ENCODE measurements at places on chromosomes 5 and 9.

DNA sequence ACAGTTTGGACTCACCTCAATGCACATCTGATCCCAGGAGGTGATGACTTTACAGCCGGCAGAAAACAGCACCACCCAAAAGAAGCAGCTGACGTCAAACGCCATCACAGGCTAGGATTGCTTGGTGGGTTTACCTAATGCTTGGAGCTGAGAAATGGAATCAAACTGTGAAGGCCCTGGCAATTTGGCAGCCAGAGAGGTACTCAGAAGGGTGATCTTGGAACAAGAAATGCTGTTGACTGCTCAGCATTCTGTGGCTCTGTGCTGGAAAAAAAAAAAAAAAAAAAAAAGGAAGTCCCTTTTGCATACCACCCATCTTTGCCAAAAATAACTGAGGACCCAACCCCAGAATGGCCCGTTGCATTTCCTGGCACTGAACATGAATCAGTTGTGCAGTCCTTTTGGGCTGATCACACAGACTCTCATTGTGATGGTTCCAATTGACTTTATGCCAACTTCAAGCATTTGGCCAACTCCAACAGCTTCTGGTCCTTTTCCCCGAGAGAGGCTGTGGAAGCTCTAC is at the start of gene CD180:
TSS of gene CD180 (minus strand) at position 263 of the 523 bp plus-strand sequence. CDS start at position 105, 158 bp downstream.
- DNase-seq: no peak

DNA sequence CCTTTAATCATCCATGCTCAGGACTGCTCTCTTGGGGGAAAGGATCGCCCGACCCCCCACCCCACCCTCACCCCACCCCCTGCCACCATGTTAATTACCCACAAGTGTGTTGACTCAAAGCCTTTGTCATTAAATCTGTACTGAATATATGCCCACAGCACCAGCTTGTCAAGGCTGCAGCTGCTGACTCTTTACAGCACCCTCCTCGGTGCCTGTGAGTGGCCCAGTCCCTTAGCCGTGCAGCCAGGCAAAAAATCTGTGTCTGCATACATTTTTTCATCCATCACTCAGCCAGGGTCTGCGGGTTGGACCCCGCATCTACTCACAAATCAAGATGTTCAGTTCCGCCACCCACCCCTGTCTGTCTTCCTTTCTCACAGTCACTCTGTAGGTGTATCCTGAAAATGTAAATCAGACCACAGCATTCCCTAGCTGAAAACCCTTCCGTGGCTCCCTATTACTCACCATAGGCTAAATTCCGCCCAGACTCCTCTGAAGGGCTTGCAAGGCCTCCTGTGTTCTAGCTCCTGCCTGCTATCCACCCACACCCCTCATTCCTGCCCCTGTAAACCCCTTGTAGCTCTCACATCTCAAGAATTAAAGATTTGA is 53.7 kb upstream of the KCNIP1 start:
- DNase-seq: no peak

DNA sequence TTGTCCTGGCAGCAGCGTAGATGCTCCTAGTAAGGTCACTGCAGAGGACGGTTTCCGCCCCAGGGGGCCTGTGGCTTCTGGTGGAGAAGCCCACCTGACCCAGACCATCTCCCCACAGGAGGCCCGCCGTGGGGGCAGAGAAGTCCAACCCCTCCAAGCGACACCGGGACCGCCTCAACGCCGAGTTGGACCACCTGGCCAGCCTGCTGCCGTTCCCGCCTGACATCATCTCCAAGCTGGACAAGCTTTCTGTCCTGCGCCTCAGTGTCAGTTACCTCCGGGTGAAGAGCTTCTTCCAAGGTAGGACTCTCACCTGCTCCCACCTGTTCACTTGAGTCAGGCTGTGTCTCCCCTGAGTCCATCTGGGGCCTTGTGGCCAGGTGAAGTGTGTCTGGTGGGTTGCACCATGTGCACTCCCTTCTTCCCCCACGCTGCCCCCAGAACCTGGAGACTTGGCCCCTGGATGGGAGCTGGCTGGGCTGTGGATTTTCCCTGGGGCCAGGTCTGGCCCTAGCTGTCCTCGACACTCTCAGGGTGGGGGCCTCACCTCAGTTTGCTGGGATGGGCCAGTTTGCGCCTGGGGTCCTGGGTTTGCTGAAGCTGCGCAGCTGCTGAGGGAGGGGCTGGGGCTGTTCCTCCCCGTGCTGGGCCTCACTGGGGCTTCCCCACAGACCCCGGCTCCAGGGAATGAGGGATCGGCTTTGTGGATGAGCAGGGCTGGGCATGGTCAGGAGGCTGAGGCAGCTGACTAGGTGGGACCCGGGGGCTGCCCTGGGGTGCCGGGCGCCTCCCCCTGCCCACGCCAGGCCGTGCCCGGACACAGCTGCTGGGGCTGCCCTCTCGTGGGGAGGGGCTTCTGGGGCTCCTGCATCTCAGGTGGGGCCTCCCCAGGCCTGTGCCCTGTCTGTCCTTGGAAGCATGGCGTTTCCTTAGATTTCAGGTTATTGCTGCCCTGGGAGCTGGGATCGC is 32.4 kb downstream of the AHRR start:
- DNase-seq: no peak

GRCh38 chr9:97873425-97873824 is 20.4 kb downstream of the FOXE1 start:
- no peak for DNase-seq

- no peak for DNase-seq
Measured at GRCh38 chr9:106019702-106020101, 325.4 kb downstream of the TMEM38B start.

DNA sequence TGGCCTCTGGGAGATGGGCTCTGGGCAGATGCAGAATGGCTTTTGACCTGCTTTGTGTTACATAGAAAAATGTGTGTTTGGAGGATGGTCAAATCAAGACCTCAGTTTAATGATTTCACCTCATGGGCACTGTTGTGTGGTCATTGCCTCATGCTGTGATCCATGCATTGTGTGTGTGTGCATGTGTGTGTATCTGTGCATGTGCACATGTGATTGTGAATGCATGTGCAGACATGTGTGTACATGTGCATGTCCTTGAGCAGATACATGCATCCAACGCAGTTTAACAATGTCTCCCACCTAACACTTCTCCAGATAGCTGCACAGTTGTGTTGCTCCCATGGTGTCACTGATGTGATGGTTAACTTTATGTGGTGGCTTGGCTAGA is 40.1 kb upstream of the S1PR3 start:
- DNase-seq: no peak

- DNase-seq: no peak
Measured at GRCh38 chr5:176889321-176890280, 9.5 kb downstream of the HK3 start.

GRCh38 chr9:108664309-108665255 is 191.2 kb downstream of the ACTL7B start:
- DNase-seq: no peak

DNA sequence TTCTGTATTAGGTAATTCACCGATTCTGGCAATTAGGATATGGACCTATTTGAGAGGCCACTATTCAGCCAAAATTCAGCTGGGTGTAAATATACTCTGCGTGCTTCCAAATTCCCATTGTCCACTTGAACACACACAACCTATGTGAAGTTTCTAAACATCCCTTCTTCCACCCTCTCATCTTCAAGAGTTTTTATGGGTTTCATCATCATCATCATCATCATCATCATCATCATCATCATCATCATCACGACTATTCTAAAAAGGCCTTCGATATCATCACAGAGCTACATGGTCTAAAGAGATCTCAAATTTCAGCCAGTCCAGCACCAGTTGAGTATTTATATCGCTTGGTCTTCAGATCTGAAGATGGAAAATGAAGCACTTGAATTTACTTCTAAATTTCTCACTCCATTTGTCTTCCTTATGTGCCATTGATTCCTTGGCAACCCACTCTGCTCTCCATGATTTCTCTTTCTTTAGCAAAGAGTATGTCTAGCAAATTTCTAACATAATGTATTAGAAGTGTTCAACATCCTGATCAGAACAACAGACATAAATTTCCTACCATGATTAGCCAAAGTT is 49.2 kb upstream of the HMHB1 start:
- no peak for DNase-seq

DNA sequence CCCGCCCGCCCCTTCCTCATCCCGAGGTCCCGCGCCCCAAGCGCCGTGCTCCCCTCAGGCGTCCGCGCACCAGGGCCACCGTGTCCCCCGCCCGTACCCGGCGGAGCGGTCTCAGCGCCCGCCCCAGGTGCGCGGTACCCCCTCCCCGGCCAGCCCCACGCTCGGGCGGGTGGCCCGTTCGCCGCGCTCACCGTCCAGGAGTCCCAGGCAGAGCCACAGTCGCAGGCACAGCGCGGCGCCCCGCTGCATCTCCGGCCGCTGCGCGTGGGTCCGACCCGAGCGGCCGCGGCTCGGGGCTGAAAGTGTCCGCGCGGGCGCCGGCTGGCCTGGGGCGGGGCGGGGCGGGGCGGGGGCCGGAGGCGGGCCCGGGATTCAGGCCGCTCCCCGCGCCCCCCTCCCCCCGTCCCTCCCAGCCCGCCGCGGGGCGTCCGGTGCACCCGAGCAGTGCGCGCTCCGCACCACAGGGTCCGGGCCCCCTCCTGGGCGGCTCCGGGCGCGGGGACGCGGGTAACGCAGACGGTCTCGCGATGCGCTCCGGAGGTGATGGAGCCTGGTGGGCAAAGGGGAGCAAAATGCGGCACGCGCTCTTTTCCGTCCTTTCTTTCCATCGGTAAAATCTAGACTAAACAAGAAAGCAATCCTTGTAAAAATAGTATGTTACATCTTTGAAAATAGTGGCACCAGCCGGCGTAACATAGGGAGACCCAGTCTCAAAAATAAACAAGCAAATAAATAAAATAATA is at the start of gene FLT4:
TSS of gene FLT4 (minus strand) at position 304 of the 743 bp plus-strand sequence. CDS start at position 249, 55 bp downstream.
- DNase-seq: no peak

- no peak for DNase-seq
Measured at GRCh38 chr9:130500340-130501180, 55.8 kb downstream of the ASS1 start.

GRCh38 chr9:87533271-87533670 is 35.6 kb downstream of the DAPK1 start:
- DNase-seq: no peak

DNA sequence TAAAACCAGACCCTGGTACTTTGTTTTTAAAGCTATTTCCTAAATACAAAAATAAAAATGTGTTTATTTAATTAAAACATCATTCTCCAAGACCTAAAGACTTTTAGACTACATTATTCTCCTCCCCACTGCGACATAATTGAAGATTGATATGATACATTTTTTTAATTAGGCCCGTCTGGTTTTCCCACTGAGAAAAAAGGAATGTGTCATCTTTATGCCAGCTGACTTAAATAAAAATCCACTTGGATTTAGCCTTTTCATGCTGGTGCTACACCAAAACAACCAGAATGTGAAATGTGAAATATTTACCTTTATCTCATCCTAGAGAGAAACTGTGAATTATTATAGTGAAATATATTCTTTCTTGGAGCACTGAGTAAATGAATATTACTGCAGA is 155.5 kb upstream of the PPP1R2B start:
- DNase-seq: no peak

- no peak for DNase-seq
Measured at GRCh38 chr9:18658804-18659705, 185.1 kb downstream of the ADAMTSL1 start.

GRCh38 chr5:135456238-135457099 is 4.3 kb upstream of the TIFAB start:
- DNase-seq: no peak

DNA sequence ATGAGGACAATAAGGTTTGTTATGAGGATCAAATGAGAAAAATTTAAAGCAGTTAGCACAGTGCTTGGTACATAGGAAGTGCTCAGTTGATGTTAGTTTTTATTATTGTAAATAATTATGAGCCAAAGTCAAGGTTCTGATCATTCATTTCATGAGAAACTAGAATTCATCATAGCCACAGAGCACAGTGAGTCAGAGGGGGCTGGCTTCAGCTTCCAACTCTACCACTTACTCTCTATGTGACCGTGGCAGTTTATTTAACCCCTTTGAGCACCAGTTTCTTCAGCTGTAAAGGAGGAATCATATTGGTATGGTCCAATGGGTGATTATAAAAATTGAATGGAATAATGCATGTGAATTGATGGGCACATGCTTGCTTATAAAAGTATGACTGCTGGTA is 39.4 kb downstream of the KLHL3 start:
- DNase-seq: peak; percentile 50

DNA sequence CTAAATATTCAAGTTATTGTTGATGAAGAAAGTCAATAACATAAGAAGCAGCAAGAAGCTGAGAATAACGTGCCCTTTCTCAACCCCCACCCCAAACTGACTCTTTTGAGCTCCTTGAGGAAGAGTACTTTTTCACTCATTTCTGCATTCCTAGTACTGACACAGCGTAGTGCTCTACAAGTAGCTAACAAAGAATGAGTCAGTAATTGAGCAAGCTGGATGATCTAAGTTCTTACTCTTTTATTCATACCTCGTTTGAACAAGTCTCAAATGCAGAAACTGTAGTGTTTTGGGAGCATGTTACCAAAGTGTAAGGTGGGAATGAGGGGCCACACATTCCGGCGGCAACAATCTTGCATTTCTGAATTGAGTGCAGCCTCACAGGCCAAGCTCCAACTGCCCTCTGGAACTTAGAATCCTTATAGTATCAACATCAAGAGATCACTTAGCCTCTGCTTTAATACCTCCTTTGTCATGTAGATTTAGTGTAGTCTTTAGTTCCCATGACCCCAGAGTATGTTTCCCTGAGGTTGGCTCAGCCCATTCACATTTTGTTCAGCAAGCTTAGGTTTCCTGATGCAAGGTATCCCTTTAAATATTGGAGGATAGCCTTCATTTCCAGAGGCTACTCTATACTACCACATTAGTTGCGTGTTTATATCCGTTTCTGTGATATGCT is 152.0 kb downstream of the PRR16 start:
- no peak for DNase-seq

DNA sequence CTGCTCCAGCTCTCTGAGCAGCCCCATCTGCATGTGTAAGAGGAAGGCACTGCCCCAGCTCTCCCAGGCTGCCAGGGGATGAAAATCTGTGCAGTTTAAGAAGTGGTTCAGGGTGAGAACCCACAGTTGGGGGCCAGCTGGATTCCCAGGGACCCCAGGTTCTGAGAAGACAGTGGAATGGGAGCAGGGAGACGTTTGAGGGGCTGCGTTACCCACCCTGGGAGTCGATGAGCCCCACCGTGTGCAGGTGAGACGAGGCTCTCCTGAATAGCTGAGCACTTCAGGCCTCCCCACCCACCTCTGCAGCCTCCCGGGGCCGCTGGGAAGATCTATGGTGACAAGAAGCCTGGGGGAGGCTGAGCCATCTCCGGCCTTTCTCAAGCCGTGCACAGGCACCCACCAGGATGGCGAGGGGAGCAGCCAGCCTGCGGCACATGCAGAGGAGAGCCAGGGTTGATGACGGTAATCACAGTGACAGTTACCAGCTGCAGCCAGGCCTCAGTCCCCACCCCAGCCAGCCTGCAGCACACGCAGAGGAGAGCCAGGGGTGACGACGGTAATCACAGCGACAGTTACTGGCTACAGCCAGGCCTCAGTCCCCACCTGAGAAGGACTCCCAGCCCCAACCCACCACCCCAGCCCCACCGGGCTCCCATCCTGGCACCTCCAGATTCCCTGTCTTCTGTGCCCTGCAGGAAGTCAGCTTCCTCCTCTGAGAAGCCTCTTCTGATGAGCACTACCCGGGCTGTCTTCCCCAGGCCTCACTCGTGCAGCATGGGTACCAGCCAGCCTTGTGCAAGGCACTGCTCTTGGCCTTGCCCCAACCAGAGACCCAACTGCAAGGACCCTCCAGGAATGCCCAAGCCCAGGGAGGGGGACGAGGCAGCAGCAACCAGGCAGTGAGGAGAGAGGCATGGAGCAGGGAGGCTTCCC is 150.8 kb upstream of the PPP1R26 start:
- DNase-seq: no peak
